ENCODE measurements at places on chromosomes 11 and 22. TPM values are rescaled to one million over a fixed set of nuclear protein-coding genes. Genes with fewer than 3 reads are reported as not detected.

OR4A16 gene
- polyA plus RNA-seq: not detected

DNA sequence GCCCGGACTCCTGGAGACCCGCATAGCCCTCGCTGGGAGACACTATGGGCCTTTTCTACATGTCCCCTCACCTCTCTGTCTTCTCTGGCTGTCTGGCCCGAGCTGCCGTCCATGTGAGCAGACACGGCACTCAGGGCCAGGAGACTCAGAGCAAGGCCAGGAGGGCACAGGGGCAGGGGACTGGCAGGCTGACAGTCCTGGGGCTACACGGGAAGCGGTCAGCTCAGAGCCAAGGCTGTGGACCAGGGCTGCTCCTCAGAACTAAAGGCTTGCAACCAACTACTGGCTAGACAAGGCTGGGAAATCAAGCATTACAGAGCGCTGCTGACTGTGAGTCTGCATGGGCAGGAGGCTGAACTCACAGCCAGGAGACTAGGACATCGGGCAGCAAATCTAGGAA is 56.1 kb upstream of the CDON start:
- DNase-seq: no peak

- DNase-seq: no peak
Observed at GRCh38 chr11:113014262-113015097, 53.3 kb downstream of the NCAM1 start.

- DNase-seq: no peak
Observed at GRCh38 chr11:98572941-98573340, 447.8 kb upstream of the CNTN5 start.

Data from left kidney (tissue), 8 donors.